Stimulated activated CD8-positive, alpha-beta memory T cell treated with anti-CD3 and anti-CD28 coated beads, Interleukin-7, amount 100 ng/mL, for 1 hour (primary cell): ENCODE measurements at places on chromosomes 1 and 21.

DNA sequence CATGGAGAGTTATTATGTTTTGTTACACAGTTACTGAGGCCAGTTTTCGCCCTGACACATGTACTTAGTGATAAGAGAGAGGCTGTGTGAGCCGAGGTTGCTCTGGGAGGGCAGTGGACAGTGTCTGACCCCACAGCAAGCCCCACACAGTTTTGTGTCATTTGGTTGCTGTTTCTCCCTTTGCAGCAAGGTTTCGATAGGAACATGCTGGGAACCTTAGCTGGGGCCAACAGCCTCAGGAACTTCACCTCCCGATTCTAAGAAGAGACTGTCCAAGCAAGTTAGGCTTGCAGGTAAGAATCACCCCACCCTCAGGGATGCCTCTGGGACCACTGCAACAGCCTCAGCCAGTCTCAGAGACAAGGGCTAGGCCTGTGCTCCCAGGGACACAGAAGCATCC, 45.3 kb downstream of the PKP1 start:
- no peak for DNase-seq

DNA sequence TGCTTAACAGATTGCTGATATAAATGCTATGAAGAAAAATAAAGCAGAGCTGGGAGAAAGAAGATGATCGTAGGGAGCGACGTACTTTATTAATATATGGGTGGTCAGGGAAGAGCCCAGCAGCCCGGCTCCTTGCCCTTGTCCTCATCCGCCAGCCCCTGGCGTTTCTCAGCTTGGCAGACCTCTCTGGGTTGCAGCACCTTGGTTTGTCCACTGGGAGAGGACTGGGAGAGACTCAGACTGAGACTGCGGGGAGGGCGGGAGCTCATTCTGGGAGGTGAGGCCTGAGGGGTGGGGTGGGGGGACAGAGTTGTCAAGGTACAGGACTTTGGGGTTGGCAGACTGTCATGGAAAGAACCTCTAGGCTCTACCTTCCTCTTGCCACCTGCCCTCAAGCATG, 3.3 kb upstream of the S100A3 start:
- no peak for DNase-seq

DNA sequence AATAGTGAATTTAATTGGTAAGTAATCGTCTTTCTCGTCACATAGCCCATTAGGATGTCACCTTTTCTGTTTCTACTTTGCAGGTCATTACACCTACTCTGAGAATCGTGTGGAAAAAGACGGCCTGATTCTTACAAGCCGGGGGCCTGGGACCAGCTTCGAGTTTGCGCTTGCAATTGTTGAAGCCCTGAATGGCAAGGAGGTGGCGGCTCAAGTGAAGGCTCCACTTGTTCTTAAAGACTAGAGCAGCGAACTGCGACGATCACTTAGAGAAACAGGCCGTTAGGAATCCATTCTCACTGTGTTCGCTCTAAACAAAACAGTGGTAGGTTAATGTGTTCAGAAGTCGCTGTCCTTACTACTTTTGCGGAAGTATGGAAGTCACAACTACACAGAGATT, 23.3 kb downstream of the PARK7 start:
- DNase-seq = no peak

GRCh38 chr1:69697340-69697739, 129.6 kb downstream of the LRRC7 start:
- DNase-seq = no peak

GRCh38 chr1:95371666-95372282, 137.8 kb downstream of the RWDD3 start:
- DNase-seq = no peak

GRCh38 chr1:145927063-145927886, at the start of gene RBM8A:
RBM8A (minus strand) TSS chr1:145927484; CDS start chr1:145927426, 58 bp downstream.
- peak; percentile 82 for DNase-seq

DNA sequence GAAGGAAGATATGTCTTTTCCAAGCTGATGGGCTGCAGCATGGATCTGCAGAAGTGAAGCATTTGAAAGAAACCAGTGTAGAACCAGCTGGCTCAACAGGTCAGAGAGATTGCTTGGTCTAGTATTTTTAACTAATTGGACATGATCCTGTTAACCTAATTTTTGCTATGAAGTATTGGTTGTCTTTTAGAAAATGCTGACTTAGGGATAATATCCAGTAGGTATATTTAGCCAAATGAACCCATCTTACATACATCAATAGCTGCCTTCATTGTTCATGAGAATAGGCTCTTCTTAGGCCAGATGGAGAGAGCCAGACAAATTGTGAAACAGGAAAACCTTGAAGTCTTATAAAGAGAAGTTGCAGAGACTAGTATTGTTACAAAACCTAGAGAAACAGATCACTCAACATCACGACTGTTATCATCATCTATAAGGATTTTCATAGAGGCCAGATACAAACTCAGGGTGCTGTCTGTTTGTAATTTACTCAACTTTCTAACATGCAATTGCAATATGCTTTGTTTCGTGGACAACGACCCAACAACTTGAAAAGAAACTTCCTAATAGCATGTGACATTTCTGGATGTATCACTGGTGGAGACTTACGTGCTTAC, 148.2 kb downstream of the DISC1 start:
- no peak for DNase-seq

GRCh38 chr1:2294033-2294724, 66.1 kb downstream of the SKI start:
- DNase-seq = no peak

GRCh38 chr1:232793944-232794343, 11.3 kb upstream of the MAP10 start:
- DNase-seq = no peak

GRCh38 chr1:231940116-231940515, 313.5 kb downstream of the DISC1 start:
- DNase-seq = no peak

GRCh38 chr1:110216844-110217444, 6.8 kb downstream of the KCNC4 start:
- DNase-seq = no peak

DNA sequence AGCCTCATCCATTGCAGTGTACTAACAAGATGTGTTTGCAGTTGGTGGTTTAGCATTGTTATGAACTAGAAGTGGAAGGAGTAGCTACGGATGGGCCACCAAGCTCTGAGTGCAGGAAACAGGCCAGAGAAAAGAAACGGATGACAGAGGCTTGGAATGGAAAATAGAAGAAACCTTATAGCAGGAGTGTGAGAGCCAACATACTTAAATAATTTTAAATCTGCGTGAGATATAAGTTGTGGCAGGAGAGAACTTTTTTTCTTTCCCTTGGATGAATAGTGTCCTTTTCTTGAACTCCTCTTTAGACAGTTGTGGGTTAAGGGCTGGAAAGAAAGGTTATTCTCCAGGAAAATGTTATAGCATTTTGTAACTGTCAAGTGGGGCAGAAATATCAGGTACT, 54.2 kb downstream of the RGL1 start:
- DNase-seq = no peak

DNA sequence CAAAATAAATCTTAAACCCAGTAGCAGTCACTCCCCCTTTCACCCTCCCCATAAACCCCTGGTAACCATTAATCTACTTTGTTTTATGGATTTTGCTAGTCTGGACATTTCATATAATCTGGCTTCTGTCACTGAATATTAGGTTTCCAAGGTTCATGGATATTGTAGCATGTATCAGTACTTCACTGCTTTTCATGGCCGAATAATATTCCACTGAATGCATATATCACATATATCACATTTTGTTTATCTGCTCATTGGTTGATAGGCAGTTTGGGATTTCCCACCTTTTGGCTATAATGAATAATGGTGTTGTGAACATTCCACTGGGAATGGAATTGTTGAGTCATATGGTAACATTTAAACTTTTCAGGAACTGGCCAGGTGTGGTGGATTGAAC, 4.6 kb upstream of the WDR4 start:
- DNase-seq = no peak
